ENCODE measurements at places on chromosomes 5 and 9.

- DNase-seq = no peak
Observed at GRCh38 chr9:137044037-137044436, 1.9 kb downstream of the NPDC1 start.

DNA sequence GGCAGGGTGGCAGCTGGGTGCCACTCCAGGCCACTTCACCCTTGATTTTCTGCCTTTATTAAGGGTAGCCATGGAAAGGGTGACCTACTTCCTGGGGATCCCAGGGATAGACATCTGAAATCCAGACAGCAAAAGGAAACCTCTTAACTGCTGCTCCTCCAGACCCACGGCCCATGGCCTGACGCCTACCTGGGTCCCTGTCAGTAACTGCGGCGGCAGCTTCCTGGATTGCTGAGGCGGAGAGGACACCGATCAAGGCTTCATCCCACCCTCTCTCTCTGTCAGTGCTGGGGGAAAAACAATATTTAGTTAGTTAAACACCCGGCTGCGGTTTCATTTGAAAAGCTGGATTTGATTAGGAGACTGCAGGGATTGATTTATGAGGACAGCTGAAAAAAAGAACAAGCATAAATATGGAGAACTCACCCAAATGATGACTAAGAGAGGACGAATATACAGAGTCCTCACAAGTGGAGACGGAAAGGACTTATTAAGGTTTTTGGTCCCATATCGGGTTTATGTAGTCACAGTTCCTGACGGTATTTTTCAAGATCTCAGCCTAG, 158.7 kb upstream of the KLF4 start:
- no peak for DNase-seq

DNA sequence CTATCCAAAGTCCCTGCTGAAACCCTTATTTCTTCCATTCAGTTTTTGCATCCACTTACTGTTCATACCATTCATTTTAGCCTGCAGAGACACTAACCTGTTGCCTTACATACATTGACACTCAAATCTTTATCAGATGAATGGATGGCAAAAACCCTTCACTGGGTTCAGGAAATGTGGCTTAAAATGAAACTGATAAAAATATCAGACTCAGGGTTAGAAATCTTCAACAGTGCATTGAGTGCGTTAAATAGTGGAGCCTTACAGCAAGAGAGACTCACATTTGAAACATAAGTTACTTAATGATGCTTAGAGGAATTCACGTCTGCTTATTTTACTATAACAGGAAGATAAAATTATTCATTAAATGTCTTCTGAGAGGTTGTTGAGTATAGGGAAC, 28.0 kb upstream of the BNC2 start:
- DNase-seq = no peak

DNA sequence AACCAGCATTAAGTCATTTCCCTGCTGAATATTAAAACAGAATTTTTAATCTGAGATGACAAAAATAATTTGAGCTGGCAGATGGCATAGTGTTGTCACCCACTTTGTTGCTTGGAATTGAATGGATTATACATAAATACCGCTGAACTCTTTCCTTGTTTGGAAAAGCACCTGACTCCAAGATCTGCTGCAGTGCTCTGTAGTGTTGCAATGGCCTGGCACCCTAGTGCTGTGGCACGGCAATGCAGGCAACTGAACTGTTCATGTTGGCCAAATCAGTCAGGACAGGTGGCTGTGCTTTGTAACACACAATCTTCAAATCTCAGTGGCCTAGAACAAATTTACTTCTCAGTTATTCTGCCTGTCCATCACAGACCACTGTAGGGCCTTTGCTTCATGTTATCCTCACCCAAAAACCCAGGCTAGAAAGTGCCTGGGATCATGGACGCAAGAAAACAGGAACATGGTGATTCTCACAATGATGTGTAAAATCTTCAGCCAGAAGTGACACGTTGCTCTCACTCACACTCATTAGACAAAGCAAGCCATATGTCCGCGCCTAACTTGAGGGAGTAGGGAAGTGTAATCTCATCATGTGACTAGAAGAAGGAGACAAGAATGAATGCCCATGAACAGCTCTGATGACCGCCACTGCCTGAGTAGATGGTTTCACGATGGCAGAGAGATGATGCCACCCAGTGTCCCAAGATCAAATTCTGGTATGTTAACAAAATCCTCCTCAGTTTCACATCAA, 191.9 kb upstream of the PUM3 start:
- no peak for DNase-seq

DNA sequence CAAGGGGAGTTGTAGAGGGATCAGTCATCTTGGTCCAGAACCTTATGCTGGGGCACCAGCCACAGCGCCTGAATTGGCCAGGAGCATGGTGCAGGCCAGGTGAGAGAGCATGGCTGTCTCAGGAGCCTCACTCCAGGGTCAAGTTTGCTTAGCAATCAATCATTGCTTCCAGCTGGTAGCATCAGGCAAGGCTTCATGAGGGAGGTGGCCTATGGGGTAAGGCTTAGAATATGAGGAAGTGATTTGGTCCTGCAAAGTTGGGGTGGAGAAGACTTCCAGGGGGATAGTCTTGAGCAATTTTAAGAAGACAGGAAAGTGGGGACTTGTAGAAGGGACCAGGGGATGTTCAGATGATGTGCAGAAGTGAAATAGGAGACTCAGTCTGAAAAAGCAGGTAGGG, 53.9 kb upstream of the PITX1 start:
- no peak for DNase-seq

DNA sequence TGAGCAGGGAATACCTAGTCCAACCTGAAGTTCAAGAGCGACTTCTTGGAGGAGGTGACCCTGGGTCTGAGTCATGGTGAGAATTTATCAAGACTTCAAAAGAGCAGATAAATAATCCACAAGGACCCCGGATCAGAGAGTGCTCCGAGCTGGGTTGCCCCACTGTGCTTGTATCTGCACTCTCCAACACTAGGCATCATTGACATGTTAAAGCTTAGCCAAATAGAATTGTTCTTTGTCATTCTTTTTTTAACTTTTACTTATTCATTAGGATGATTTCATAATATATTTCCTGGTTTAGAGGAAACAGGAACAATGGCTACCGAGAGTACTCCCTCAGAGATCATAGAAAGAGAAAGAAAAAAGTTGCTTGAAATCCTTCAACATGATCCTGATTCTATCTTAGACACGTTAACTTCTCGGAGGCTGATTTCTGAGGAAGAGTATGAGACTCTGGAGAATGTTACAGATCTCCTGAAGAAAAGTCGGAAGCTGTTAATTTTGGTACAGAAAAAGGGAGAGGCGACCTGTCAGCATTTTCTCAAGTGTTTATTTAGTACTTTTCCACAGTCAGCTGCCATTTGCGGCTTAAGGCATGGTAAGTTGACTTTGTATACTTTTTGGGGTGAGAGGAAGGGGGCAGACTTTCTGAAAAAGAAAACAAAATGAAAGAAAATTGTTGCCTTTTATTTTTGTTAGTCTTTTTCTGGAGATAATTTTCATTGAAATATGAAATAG, at the start of gene CARD6:
CARD6 (plus strand) TSS at position 300 of the 738 bp plus-strand sequence; CDS start at position 316, 16 bp downstream.
- DNase-seq = no peak

DNA sequence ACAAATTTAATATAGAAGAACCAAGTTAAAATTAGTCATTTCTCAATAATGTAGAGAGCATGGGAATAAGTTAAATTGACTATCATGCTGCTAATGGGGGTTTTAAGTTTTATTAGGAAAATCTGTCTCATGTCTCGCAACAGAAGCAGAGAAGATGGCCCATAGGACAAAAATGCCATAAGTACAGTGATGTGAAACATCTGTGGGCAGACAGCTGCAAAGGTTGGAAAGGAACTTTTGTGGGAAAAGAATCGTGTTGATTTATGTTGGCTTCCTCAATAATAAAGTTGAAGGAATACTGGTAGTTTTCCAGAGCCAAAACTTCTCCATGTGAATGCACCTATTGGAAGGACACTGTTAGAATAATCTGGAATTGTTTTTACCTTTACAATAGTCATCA, 44.8 kb downstream of the VCAN start:
- no peak for DNase-seq

DNA sequence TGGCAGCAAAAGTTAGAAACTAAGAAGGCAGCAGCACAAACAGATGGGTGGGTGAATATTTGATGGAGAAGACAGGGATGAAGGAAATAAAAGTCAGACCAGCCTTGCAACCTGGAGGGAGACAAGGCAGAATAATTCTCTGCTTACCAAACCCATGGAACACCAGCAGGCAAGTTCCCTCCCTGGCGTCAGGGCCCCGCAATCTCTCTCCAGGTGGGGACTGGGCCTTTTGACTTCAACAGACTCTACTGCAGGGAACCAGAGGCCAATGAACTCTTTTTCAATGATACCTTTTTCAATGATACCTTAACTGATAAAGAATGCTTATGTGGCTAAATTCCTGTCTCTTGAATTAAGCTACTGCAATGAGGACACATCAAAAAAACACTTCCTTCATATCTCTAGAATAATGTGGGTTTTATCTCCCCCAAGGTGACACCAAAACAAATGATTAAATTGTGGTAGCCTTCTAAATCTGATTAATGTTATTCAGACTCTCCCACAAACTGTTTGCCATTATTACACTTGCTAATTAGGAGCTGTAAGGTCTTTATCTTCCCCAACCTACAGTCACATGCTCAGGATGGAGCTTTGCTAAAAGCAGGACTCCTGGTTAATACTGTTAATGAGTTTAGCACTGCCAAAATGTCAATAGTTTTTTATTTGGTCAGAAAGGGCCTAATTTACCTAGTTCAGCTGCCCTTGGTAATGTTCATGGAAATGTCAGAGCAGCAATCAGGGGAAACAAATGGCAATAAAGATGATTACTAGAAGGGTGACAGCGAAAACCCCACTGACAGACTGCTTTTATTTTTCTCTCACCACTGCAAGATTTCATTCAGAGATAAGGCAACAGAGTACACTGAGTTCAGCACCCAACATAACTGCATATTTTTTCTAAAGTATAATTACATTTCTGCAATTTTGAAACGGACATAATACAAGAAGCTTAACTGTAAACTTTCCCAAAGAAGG, 165.5 kb downstream of the TSSK1B start:
- no peak for DNase-seq

GRCh38 chr9:89482056-89482851, 15.7 kb downstream of the SEMA4D start:
- no peak for DNase-seq

- no peak for DNase-seq
Observed at GRCh38 chr5:151071848-151072629, 8.8 kb downstream of the TNIP1 start.

- DNase-seq = no peak
Observed at GRCh38 chr9:137114220-137114612, 317 bp downstream of the DPP7 start.

DNA sequence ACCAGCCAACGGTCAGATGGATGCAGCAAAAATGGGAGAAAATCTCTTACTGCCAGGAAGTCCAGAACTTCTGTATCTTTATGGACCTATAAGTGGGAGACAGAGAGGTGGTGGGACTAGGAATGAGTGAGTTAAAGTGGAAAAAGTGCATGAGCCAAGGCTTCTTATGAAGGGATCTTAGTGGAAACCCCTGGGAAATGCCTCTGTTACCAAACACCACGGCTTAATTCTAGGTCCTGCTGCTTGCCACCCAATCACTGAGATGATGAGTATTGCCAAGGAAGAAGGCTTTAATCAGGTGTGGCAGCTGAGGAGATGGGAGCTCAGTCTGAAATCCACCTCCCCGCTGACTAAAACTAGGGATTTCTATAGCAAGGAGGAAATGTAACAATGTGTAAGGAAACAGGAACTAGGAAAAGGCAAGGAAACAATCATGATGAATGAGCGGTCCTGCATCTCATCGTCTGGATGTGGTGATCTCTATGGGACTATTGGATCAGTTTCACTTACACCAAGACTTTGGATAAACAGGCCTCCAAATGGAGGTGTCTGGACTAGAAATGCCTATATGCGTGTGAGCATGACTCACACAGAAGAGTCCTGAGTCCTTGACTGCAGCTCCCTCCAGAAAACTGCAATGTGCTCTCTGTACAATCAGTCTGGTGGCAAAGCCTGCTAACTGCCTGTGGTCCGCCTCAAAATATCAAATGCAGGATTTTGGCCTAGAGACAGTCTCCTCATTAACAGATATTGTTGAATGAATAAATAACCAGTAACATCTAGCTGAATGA, 98.2 kb upstream of the PRR16 start:
- no peak for DNase-seq

DNA sequence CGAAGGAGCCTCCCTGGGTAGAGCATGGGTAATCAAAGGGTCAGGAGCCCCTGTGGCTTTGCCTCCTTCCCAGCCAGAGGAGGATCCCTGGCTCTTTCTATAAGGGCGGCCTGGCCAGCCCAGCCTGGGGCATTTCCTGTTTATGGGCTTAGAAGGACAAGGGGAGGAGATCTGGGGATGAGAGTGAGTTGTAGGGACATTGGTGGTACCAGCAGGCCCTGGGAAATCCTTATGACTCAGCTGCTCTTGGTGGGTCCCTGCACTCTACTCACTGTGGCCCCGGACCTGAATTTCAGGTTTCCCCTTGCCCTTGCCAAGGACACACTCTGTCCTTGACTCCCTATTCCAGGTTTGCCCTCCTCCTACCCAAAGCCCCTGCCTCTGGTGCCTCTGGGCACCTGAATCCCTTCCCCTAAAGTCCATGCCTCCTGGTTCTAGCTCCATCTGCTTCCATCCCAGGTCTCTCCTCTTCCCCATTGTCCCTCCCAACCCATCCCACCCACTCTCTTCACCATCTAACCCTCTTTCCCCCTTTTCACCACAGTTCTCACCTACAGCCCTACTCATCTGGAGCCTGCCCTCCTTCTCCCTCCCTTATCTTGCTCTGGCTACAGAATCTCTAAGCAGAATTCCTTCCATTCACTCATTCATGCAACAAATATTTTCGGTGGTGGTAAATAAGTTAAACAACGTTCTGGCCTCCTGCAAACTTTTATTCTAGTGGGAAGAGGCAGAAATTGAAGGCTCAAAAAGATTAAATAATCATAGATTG, 34.9 kb downstream of the PCDH1 start:
- no peak for DNase-seq

GRCh38 chr9:97933297-97933998, 4.5 kb downstream of the HEMGN start:
- no peak for DNase-seq

Measured in activated gamma-delta T cell treated with anti-CD3 and anti-CD28 coated beads, Interleukin-2, amount 50 U/mL, for 16 hours (primary cell).